AML-193 (cell line): ENCODE measurements at places on chromosomes 3 and 15.
A peak's percentile ranks its signal among the peaks of the same experiment; 100 is the strongest.

GRCh38 chr3:172892158-172892557 is 141.6 kb downstream of the ECT2 start:
- DNase-seq: no peak

GRCh38 chr3:16460886-16461285 is 52.6 kb downstream of the RFTN1 start:
- DNase-seq: no peak

- peak; percentile 52 for DNase-seq
Observed at GRCh38 chr3:131109156-131109555, 82.5 kb downstream of the NEK11 start.

GRCh38 chr3:196159952-196160804 is 51.0 kb downstream of the ZDHHC19 start:
- peak; percentile 52 for DNase-seq

DNA sequence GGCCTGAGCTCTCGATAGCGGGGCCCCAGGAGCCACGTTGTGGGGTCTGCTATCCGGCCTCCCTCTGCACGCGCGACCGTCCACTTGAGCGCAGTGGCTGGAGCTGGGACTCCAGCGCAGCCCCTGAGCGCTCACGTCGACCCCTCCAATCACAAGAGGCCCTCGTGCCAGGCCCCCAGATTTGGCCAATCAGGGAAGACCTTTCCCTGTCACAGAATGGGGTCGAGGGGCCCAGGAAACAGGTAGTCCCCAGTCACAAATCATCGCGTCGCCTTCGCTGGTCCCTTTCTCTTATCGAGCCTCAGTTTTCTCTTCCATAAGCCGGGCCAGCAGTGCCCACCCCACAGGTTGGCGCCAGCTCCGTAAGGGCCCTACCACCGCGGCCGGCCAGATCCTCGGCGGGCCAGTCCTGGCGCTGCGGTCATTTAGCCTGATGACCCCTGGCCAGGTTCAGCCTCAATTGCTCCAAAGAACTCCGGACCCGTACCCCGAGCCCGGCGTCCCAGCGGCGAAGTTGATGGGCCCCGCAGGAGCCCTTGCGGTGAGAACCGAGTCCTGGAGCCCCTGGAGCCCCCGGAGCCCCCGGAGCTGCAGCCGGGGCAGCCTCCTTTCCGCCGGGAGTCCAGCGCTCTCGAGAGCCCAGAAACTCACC is 435 bp downstream of the ALDH1L1 start:
- no peak for DNase-seq

DNA sequence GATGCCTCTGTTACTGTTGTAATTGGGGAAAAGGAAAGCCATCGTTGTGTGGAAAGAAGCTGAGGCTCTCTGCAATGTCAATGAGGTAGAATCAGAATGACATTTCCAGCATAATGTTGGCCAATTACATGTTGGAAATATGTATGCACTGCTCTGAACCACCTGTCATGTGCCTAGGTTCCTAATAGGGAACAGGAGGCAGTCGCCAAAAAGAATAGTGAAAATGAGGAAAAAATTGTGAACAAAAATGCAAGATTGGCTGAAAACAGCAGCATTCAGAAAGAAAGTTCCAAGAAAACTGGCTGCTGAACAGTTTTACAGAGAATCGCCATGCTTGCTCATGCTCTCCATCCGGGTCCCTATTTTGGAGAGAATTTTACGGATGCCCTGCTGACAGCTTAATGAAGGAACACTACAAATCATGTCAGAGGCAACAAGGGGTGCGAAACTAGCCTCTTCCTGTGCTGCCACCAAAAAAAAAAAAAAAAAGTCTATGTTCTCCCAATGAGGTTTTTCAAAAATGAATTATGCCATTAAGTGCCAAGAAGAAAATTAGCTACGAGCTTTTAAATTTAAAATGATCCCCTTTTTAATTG is 305.9 kb upstream of the ARRDC4 start:
- no peak for DNase-seq
